Activated T-helper 1 cell treated with anti-CD3 and anti-CD28 coated beads, Interleukin-2, amount 50 U/mL, for 16 hours (primary cell): ENCODE measurements at places on chromosomes 5 and 9.

DNA sequence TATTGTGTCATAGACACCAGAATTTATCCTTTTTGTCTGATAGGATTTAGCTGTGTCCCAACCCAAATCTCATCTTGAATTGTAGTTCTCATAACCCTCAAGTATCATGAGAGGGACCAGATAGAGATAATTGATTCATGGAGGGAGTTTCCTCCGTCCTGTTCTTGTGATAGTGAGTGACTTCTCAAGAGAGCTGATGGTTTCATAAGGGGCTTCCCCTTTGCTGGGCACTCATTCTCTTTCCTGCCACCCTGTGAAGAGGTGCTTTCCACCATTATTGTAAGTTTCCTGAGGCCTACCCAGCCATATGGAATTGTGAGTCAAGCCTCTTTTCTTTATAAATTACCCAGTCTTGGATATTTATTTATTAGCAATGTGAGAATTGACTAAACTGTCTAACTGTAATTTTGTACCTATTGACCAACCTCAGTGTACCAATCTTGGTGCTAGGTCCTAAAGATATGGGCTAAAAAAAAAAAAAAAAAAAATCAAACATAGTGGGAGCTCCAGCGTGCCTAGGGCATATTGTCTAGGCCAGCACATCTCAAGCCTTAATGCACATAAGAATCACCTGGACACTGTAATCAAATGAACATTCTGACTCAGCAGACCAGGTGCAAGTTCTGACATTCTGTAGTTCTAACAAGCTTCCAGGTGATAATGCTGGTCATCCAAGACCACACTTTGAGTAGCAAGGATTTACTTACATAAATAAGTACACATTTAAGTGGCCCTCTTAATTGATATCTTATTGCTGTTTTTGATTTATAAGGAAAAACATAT lies 30.5 kb downstream of the ST8SIA4 start:
- no peak for DNase-seq

DNA sequence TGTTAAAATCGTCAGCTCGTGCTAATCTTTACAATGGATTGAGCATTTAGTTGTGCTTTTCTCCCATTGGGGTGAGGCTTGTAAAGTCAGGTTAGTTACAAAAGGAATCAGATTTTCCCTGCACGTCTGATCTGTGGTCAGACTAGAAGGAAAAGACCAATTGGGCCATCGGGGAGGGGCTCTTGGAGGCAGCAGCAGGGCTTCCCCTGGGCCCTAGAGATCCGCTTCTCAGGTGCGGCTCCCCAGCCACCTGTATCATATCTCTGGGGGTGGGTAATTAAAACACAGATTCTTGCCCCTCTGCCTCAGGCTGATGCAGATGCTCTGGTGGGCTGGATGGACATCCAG lies 200.3 kb downstream of the HSPA4 start:
- no peak for DNase-seq

DNA sequence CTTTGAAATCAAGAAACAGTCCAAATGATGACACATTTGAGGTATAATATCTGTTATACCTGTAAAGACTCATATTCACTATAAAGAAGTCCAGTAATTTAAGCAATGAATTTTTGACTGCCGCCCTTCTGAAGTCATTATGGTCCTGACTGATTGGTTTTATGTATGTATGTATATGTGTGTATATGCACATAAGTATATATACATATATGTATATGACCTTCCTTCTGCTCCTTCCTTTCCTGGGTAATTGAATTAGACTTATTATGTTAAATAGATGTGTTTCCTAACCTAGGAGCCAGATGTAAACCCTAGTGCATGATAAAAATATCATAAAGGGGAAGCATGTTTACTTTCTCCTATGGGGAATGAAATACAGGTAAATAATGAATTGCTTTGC lies 343.1 kb upstream of the BRINP1 start:
- DNase-seq, result no peak

- DNase-seq, result no peak
Measured at GRCh38 chr9:122115176-122116035, 22.3 kb upstream of the TTLL11 start.

DNA sequence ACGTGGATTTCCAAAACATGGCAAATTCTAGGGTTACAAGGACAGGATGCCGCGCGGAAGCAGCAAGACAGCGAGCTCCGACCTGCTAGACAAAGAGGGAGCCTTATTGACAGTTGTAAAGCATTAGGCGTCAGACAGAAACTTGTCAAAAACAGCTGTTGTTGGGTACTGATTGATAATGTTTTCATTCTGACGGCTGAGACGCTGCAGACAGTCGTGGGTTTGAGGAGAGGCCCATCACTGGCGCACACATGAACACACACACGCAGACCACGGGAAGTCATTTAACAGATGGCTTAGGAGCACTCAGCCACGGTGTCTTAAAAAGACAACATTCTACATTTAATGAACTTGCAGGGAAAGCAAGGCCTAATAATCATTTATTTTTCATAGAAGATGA lies 324.0 kb downstream of the NDUFS4 start:
- no peak for DNase-seq

- no peak for DNase-seq
Measured at GRCh38 chr9:8030095-8030494, 230.5 kb upstream of the DMAC1 start.

DNA sequence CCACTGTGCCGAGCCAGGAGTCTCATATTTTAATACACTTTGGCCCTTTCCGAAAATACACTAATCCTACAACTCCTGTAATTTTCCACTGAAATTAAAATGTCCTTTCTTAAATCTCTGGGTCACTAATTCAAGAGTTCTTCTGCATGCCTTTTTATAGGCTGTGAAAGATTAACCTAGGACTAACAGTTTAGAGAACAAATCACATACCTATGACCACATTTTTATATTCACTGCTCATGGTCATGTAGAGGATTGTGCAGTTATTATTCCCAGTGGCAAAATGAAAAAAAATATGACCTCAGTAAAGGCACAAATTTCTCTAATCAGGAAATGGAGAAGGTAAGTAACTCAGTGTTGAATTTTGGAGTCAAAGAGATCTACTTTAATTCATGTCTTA lies 33.4 kb downstream of the SLCO4C1 start:
- no peak for DNase-seq

DNA sequence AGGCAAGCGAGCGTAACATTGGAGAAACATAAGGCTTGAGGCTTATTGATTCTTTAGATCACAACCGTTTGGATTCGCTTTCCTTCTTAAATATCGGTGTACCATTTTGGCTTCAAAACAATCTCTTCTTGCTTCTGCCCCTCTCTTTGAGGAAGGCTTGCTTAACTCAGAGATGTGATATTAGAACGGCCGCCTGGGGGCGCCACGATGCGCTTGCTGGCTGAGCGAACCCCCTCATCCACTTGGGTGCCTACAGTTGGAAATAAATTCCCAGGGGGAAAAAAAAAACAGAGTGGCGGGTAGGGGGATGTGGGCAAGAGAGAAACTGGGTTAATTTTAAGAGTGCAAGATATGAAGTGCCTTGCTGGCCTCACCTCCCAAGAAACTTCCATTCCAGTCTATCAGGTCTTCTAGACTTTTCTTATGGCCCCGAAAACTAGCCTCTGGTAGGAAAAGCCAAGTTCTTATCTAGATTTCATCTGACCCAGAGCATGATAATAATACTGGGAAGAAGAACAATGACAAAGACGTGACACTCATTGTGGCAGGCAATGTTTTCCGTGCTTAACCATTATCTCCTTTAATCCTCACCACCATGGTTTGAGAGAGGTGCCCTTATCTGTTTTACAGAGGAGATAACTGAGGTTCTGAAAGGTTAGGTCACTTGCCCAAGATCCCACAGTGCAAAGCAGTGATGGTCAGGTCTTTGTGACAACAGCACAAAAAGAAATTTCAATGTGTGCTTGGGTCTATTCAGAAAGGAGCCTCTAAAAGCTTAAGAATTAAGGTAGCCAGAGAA lies 115.8 kb downstream of the DPYSL3 start:
- DNase-seq, result no peak

DNA sequence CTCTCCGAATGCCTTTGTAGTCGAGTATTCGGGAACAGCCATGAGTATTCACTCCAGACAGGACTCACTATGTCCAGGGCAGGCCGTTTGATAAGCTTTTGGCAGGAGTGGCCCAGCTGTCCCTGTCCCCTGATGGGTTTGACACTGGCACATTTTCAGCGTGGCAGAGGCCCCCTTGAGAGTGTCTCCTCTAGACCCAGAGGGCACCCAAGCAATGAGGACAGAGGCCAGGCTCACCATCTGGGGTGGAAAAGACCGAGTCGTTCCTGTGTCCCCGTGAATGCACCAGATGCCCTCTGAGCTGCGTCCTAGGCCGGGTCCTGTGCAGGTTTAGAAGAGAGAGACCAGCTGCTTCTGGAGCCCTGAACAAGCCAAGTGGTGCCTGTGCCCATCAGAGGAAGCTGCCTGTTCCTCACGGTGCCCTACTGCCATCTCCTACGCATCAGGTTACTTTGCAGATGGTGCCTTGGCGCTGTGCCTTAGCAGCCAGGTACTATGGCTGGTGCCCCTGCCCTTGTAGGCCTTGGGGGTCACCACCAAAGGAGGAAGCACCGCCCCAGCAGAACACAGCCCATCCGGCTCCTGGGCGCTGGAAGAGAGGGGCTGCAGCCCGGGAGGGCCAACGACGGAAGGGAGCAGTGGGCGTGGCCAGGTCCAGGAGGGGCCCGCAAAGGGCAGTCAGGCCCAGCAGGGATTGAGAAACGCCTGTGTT lies 42.4 kb downstream of the LRSAM1 start:
- no peak for DNase-seq

DNA sequence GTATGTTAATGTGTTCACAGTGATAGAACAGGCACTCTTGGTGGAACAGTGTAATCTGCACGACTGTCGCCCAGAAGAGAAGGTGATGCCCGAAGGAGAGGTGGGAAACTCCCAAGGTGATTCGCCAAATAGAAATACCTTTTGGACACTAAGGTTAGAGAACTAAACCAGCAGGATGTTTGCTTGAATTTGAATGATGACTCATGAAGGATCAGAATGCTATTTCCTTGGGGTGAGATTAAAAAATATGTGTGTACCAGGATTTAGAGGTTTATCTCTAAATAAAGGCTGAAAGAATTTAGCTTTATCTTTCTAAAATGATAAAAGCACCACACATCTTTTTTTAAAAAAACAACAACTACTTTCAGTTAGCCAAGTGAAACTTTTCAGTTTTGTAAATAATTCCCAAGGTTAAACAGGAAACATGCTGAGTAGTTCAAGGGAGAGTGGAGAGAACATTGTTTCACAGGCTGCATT lies 297.4 kb upstream of the TAS2R1 start:
- no peak for DNase-seq

- no peak for DNase-seq
Measured at GRCh38 chr5:79816014-79816413, 126.4 kb downstream of the CMYA5 start.

GRCh38 chr9:87405677-87406542 lies 91.8 kb upstream of the DAPK1 start:
- DNase-seq, result no peak

GRCh38 chr9:105341434-105342146 lies 97.1 kb downstream of the SLC44A1 start:
- no peak for DNase-seq
